ENCODE measurements at places on chromosomes 5 and 9.

GRCh38 chr9:110619831-110620230, 40.3 kb upstream of the SVEP1 start:
- DNase-seq, result no peak

GRCh38 chr5:34848230-34848629, 9.3 kb downstream of the TTC23L start:
- DNase-seq, result no peak

DNA sequence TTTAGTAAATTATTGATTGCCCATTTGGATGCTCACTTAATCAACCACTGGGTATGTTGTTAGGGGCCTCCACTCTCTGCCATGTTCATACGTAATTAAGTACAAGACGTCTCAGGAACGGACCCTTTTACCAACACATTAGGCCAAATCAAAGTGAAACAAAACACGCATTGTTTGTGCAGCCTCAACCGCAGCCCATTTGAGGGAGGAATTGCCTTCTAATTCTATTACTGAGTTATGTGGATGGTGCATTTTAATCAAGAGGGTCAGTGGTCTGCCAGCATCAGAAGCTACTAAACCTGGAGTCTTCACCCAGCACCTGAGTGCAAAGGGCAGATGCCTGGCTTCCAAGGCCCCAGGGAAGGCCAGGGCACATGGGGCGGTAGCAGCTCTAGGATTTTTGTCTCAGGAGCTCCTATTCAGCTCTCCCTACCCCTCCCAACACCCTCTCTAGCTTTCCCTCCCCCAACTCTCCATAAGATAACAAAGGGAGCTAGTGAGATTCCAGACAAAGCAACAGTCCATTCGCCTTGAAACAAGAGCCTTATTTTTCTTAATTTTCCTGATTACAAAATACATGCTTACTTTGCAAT, 7.9 kb upstream of the MED27 start:
- DNase-seq, result no peak

DNA sequence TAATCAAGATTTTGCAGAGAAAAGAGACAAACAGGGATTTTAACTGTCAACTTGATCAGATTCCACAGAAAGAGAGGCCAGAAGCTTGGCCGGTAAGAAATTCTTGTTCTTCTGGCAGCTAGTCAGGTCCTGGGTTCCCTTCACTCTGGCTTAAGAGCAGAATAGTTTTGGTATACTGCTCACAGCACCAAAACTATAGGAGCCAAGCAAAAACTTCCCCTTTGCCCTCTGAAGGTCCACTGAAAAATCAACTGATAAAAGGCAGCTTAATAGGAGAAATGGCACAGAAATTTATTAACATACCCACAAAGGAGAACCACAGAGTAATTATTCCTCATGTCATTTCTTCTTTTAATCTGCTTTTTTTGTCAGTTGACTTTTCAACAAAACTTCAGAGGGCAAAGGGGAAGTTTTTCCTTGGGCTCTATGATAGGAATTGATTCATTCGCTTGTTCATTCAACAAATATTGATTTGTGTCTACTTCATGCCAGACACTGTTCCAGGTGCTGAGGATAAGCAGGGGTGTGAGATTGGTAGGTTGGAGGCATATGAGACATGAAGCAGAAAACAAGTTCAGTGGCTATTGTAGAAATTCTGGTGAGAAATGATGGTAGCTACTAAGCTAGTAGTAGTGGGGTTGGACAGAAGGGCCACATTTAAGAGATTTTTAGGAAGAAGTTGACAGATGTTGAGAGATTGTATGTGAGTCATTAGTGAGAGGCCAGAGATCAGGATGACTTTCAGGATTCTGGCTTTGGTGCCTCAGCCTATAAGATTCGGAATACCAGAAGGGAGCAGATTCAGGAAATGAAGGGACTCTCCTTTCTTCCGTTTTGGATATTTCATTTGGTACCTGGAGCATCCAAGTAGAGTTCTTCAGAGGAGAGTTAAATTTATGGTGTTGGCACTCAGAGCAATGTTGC, 20.6 kb upstream of the NNT start:
- no peak for DNase-seq

DNA sequence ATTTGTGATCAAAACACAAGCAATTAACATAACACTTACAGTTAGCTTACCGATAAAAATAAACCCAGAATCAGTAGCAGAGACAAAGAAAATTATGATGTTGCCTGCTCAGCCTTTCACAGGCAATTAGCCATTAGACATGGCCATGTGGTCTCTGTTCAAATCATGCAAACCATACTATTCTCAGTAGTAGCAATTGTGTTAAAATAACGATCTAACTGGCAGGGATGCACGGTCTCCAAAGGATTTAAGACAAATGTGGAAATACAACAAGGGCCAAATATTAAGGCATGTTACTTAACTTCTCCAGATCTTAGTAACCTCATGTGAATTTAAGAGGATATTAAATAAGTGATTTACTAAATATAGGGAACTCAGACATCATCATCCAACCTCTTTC, 59.5 kb downstream of the PTBP3 start:
- DNase-seq, result no peak

DNA sequence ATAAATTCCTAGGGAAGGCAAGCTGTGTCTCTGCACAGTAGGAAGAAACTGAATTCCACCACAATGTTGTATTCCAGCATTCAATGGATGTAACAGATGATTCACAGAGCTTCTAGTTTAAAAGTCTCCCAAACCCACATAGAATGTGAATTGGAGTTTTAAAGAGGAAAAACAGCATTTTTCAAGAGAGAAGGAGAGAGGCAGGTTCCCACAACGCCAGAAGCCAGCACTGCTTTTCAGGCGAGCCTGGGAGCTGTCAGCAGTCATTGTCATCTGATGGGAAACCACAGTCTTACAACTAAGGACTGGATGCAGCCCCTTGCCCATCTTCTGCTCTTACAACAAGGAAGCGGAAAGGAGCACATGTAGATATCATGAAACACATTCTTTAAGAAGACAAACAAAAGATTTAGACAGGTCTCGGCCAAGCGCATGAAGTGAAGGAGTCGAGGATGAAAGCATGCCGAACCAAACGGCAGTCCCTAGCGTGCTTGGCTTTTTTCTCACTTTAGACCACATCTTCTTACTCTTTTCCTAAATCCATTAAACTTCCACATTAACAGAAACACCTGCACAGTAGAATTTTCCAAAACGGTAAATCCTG, 638 bp downstream of the DIRAS2 start:
- no peak for DNase-seq

- no peak for DNase-seq
Measured at GRCh38 chr5:142320430-142320738, 4.4 kb downstream of the SPRY4 start.

- DNase-seq, result no peak
Measured at GRCh38 chr5:32165597-32165996, 8.5 kb downstream of the GOLPH3 start.

- DNase-seq, result no peak
Measured at GRCh38 chr9:99300603-99301002, 78.5 kb downstream of the SEC61B start.

- no peak for DNase-seq
Measured at GRCh38 chr9:31248156-31248555, 1136.3 kb upstream of the ACO1 start.

- DNase-seq, result no peak
Measured at GRCh38 chr5:150499437-150499956, 8.4 kb upstream of the NDST1 start.

GRCh38 chr9:111527347-111527746, 2.4 kb downstream of the ZNF483 start:
- no peak for DNase-seq

DNA sequence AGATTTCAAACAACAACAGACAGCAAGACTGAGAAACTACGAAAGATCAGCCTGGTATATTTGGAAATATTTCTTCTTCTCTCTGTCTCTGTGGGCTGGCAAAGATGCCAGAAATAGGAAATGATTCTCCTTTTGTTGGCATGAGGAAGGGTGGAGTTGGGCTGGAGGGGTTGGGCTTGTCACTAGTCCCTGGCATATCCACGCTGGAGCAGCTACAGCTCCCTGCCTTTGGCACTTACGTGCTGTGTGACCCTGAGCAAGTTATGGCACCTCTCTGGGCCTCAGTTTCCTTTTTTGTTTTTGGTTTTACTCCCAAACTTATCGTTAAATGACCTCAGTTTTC, 354 bp upstream of the KCNMB1 start:
- no peak for DNase-seq

- DNase-seq, result no peak
Measured at GRCh38 chr9:129854588-129855110, 19.4 kb downstream of the USP20 start.

GRCh38 chr5:174046558-174046957, 1.1 kb downstream of the NSG2 start:
- no peak for DNase-seq

GRCh38 chr5:170289121-170289520, 8.5 kb downstream of the LCP2 start:
- no peak for DNase-seq

GRCh38 chr9:73583576-73583975, 431.9 kb downstream of the ANXA1 start:
- DNase-seq, result no peak

DNA sequence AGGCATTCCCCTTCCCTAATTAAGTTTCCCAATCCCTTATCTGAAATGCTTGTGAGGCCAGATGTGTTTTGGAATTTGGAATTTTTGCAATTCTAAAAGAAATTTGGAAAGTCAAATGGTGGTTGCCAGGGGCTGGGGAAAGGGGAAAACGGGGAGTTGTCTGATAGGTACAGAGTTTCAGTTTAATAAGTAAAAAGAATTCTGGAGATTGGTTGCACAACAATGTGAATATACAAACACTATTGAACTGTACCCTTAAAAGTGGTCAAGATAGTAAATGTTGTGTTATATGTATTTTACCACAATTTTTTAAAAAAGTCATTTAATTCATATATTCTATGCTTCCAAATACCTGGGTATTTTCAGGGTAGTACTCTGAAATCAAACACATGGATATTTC, 154.5 kb downstream of the ADAMTS12 start:
- no peak for DNase-seq

GRCh38 chr9:135061441-135061840, 26.0 kb upstream of the OLFM1 start:
- DNase-seq, result no peak

GRCh38 chr5:132238169-132238744, 10.6 kb upstream of the P4HA2 start:
- DNase-seq, result peak; percentile 68

DNA sequence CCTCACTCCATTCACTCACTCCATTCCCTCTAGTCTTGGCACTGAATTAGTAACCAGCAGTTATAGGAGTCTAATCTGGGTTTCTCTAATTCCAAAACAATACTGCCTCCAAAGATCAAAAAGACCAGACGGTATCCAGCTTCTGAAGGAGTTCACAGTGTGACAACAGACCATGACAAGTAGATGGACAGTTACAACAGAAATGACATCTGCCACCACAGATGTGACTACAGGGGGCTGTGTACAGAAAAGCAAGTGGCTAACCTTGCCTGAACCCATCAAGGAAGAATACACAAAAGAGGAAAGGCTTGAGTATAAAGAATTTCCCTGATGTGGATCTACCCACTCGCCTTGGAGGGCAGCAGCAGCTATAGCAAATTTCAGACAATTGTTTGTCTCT, 112.4 kb downstream of the ACTL7B start:
- no peak for DNase-seq

DNA sequence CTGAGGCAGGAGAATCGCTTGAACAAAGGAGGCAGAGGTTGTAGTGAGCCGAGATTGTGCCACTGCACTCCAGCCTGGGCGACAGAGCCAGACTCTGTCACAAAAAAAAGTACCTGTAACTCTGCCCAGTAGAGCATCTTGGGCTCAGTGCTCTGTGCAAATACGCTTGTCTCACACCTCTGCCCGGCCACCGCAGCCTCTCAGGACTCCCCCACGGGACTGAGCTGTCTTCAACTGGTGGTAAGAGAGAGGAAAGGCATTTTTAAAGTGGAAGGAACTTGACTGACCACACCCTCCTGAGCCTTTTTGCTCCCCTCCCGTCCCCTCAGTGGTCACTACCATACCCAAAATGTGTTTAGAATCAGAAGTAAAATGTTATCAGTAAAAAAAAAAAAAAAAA, 174.3 kb upstream of the PIK3R1 start:
- no peak for DNase-seq

GRCh38 chr5:2603272-2603575, 148.3 kb downstream of the IRX2 start:
- DNase-seq, result no peak

- no peak for DNase-seq
Measured at GRCh38 chr5:158801268-158801667, 298.4 kb downstream of the EBF1 start.

DNA sequence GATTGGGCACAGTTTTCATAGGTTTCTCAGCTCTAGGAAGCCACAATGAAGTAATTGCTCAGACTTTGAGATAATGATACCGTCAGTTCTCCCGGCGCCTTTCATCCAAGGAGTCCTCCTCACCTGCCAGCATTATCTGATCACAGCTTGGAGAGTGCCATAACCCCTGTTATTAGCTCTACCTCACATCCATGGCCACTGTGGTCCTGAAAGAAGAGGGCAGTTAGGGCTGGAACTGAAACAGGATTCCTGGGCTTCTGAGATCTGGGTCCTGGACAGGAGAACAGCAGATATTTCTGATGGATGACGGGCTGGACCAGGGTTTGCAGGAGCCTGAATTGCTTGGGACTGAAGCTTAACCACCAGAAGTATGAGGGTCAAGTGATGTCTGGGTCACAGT, 13.5 kb downstream of the RGS3 start:
- no peak for DNase-seq

DNA sequence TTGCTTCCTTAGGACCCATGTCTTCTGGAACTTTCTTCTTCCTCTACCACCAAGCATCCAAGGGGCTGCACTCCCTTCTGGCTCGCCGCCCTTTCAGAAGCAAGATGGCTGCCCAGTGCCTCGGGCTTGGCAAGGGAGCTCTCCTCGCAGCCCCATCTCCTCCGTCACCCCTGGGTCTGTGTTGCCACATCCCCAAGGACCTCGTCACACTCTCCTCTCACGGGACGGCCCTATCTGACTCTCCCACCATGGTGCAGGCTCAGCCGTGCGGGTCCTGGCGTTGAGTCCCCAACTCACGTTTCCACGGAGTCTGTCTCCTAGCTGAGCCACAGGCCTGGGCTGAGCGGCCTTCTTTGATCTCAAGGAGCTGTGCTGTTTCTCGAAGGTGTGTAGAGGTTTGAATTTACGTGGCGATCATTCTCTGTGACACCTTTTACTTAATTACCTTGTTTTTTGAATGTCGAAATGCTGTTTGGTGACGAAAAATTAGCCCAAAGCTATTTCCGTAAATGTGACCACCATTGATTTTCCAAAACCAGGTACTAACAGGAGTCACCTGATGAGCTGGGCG, 15.0 kb upstream of the SCGB3A1 start:
- no peak for DNase-seq

- DNase-seq, result no peak
Measured at GRCh38 chr5:109030360-109031143, 282.9 kb downstream of the FER start.

DNA sequence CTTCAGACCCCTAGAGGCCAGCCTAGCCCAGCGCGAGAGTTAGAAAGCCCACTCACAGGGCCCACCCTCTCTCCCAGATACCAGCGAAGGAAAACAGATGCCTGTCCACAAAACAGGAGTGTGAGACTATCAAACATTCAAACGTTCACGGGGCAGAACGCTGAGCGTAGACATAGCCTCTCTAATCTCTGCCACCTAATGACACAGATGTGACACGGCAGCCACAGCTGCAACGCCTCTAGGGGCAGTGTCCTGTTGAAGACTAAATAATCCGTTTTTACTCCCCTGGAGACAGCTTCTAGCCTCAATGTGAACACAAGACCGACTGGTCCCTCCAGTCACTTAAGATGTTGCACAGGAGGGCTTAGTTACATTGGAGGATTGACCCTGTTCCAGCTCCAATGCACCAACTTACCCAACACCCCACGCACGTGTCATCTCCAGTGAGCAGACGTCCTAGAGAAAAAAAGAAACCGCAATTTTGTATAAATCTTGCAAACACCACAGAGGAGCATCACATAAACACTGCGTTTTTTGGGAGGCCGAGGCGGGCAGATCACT, 14.3 kb downstream of the DIPK1B start:
- DNase-seq, result peak; percentile 51

Measured in HEK293T (cell line).